CD4-positive, alpha-beta T cell treated with Interleukin-17A for 4 hours (primary cell): ENCODE measurements at places on chromosomes 3 and 15.

GRCh38 chr3:61903074-61903473 is 341.7 kb downstream of the PTPRG start:
- no peak for DNase-seq

DNA sequence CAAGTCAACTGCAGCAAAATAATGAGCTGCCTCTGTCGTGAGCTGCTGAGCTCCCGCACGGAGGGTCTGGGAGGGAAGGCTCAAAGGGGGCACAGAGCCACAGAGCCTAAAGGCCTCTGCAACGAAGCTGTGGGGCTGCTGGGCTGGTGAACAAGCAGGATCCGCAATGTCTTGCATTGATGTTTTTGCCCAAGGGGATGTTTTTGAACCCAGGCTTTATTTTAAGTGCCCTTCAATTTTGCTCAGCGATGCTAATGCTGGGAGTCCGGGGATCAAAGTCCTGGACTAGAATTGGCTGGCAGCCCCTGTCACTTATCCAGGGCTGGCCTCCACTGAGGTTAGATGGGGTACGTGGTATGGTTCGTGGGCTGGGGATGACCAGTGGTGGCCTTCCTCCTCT is 240.0 kb downstream of the VPS13C start:
- no peak for DNase-seq

DNA sequence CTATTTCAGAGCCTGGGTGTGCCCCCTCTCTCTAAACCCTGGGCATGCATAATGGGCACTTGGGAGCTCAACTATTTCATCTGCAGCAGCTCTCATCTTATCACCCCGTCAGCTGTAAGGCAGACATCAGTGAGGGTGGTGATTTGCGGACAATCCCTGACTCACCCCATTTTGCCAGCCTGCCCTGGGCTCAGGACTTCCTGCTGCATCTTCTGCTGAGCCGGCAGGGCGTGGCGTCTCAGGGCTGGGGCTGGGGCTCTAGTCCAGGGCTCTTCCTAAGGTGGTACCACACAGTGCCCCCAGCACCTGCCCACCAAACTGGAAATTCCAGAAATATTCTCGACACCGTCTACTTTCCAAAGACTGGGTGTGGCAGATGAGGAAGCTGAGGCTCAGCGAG is 925 bp upstream of the PSTPIP1 start:
- DNase-seq, result peak; percentile 84

DNA sequence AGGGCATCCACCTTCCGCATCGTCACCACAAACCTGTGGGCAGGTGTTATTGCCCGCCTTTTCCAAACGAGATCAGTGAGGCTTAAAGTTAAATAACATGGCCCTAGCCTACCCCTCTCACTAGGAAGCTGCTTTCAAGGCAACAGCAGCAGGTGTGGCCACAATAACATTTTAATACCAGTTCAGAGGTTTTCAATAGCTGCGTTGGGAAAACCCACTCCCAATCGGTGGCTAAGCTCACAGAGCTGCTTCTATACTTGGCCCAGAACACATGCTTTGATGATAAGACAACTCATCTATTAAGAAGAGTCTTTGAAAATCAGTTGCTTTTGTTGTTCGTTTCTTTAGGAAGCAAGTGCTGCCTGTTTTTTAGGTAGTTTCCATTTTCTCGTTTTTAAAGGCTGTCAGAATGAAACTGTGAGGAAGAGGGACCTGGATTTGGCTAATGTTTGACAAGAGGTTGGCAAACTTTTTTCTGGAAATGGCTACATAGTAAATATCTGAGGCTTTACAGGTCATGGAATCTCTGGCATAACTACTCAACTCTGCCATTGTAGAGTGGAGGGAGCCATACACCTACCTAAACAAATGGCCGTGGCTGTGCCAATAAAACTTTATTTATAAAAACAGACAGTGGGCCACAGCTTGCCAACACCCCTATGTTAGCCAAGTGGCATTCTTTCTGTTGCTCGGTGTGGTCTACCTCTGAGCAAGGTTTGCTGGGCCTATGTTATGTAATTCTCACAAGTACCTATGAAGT is 179.6 kb downstream of the FEZF2 start:
- no peak for DNase-seq

DNA sequence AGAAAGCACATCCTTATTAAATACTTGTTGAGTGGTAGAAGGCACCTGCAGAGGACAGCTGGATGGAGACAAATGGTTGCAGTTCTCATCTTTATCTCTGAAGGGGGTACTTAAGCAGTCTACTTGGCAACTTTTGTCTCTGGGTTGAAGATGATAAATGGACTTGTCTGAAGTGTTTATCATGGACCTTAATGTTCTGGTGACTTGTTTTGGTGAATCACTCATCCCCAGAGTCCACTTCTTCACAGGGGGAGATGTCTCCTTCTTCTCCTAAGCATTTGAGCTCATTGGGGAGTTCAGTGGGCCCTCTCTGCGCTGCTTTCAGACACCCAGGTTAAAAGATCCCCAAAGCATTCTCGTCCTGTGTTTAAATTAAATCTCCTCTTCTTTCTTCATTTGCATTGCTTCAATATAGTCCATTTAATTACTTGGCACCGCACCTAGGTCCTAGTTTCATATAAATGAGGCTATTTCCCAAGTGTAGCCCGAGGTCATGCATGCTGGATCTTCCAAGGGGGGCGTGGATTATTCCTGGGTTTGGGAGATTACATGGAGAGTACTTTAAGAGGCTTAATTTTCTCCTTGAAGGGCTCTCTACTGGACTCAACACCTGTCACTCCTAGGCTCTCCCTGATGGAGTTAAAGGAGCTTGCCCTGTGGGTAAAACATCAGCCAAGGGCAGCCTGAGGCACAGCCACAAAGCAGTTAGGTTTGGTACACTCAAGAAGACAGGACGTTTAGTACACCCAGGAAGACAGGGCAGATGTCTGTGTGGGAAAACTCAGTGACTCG is 239.3 kb upstream of the C2CD4B start:
- DNase-seq, result no peak

GRCh38 chr3:55313666-55314065 is 173.4 kb downstream of the WNT5A start:
- DNase-seq, result no peak

- DNase-seq, result no peak
Measured at GRCh38 chr3:87856126-87856525, 202.7 kb downstream of the CGGBP1 start.

DNA sequence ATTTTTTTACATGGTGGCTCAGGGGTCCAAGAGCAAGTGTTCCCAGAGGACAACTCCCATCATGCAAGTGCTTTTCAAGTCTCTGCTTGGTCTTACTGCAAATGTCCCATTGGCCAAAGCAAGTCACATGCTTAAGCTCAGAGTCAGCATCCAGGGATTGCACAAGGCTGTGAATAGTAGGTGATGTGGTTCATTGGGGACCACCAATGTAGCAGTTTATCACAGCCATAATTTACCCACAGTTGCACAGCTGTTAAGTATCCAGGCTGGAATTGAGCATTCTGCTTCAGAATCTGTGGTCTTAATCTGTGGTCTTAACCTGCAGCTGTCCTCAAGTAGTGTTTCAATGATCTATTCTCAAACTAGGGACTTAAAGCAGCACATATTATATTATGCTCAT is 71.4 kb upstream of the PLCL2 start:
- no peak for DNase-seq

- DNase-seq, result no peak
Measured at GRCh38 chr3:9087831-9088413, 124.7 kb upstream of the RAD18 start.

GRCh38 chr3:18112674-18113375 is 312.3 kb downstream of the SATB1 start:
- DNase-seq, result no peak

DNA sequence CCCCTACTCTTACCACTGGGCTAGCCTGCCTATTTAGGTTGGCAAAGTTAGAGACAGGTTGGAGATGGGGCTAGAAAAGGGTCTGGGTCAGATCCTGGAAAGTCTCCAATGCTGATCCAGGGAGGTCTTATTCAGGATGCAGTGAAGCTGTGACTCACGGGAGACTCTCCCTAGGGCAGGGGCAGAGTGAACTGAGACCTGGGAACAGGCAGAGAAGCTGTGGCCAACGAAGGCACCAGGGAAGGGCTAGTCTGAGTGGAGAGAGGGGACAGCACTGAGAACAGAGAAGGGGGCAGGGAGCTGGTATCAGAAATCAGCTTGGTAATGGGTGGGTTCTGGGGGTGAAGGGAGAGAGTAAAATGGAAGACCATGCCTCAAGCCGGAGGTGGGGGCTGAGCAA is 2.2 kb downstream of the LTF start:
- no peak for DNase-seq

DNA sequence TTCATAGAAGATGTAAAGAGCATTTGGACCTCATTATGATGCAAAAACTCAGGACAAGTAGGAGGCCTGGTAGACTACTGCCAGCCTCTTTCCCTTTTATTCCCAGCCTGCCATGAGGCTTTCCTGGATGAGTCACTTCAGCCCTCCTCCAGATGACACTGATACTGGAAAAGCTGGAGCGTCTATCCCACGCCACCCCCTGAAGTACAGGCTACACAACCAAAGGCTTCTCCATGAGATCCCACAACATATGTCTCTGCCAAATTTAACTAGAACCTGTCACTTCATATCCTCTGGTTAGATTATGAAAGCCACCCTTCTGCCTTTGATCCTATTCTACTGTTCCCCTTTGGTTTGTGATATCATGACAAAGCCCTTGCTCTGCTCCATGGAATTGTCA is 56.1 kb upstream of the CPNE4 start:
- DNase-seq, result no peak

- no peak for DNase-seq
Measured at GRCh38 chr15:86403914-86404583, 324.4 kb downstream of the AGBL1 start.

DNA sequence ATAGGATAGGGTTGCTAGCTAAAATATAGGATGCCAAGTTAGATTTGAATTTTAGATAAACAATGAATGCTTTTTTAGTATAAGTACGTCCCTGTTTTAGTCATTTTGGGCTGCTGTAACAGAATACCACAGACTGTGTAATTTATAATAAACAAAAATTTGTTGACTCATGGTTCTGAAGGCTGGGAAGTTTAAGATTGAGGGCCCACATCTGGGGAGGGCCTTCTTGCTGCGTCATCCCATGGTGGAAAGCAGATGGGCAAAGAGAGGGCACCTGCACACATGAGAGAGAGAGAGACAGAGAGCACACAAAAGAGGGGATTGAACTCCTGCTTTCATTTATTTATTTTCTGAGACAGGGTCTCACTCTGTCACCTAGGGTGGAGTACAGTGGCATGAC is 246.5 kb downstream of the EPHB1 start:
- DNase-seq, result no peak

DNA sequence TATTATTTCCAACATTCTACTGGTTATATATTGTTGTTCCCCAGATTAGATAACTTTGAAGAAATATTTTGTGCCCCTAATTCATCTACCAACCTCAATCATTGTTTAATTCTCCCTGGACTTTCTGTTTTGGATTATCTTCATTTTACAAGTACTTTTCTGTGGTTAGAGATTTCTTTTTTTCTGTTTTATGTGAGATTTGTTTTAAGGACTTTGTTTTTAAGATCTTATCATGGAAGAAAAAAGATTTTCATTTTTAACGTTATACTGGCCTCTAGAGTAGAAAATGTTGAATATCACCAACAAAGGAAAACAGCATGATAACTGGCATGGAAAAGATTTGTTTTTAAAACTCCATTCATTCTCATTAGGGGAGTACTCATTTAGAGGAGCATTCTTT is 210.9 kb upstream of the KCNMB2 start:
- no peak for DNase-seq

DNA sequence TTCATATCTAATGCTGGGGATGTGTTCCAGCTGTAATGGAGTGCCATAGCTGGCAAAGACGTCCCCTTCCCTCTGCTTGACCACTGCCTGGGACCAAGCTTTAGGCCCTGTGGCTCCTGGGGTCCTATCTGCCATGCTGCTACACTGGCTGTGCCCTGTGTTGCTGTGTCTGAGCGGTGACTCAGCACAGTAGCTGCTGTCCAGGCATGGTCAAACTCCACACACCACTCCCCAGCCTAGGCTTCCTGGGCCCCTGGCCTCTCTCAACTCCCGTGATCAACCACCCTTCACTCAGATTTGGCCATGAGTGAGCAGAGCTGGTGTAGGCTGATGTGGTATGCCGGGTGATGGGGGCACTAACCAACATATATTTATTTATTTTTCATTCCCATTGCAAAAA is 27.0 kb downstream of the EPHB1 start:
- no peak for DNase-seq

DNA sequence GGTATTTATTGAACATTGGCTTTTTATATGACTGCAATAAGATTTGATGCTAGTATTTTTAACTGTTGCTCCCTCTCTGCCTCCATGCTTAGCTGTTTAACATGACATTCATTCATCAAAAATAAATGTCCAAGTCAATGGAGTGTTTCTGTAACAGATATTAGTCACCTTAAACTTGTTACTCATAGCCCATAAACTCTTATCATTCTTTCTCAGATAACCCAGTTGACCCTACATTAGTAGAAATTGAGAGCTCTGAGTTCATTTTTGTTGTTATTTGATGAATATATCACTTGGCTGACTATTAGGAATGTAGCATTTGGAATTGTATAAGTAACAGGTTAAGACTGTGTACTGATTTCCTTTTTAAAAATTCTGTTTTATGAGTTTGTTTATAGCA is 201.1 kb downstream of the UBE2E2 start:
- DNase-seq, result no peak

- no peak for DNase-seq
Measured at GRCh38 chr15:40290918-40291574, 8.2 kb upstream of the ANKRD63 start.

GRCh38 chr15:85620690-85621049 is 174.1 kb downstream of the KLHL25 start:
- DNase-seq, result peak; percentile 21

DNA sequence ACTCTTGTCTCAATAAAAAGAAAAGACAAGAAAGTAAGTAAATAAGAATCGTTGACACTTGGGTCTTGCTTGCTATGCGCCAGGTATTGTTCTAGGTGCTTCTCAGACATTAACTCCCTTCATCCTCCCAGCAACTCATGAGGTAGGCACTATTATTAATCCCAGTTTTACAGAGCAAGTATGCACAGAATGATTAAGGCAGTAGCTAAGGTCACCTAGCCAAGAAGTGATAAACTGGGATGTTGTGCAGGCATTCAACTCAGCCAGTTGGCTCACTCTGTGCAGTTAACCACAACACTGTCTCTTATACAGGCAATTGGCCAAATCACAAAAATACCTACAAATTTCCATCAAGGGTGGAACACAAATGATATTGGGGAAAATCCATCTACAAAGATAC is 1.7 kb upstream of the C3orf33 start:
- DNase-seq, result no peak

- DNase-seq, result no peak
Measured at GRCh38 chr3:96012939-96013338, 801.5 kb upstream of the EPHA6 start.
